Tibial nerve (tissue), 4 donors: ENCODE measurements at places on chromosomes 2 and 18. TPM values are rescaled to one million over a fixed set of nuclear protein-coding genes. Genes with fewer than 3 reads are reported as not detected.

Gene GDF7
- 20.0 TPM for total RNA-seq

Gene MAPRE2
- total RNA-seq: 18.9 TPM

Gene C18orf32
- total RNA-seq: 22.2 TPM

Gene ASB18
- not detected for total RNA-seq

Gene LRRFIP1
- total RNA-seq: 67.3 TPM

Gene SUCLG1
- total RNA-seq: 45.4 TPM

Gene SLC8A1
- total RNA-seq: 9.2 TPM

Gene PID1
- total RNA-seq: 41.1 TPM

Gene HOXD4
- total RNA-seq: 16.2 TPM

Gene USP37
- 14.0 TPM for total RNA-seq

Gene FOSL2
- total RNA-seq: 141 TPM

Gene SERPINB11
- not detected for total RNA-seq

Gene RTP5
- total RNA-seq: not detected

Gene UGT1A4
- total RNA-seq: not detected

Gene KIF5C
- total RNA-seq: 47.9 TPM

Gene EGR4
- not detected for total RNA-seq

Gene OSR1
- 8.5 TPM for total RNA-seq

Gene NOSTRIN
- total RNA-seq: 6.3 TPM

Gene FBXO15
- 4.4 TPM for total RNA-seq

Gene RNF125
- 6.9 TPM for total RNA-seq

Gene SP140
- total RNA-seq: 1.1 TPM

Gene LHCGR
- total RNA-seq: 0.63 TPM

Gene TMEM198
- 2.1 TPM for total RNA-seq

Gene APLF
- 6.9 TPM for total RNA-seq
